CD4-positive, alpha-beta T cell treated with Interleukin-2 at 100 ng/mL for 4 hours (primary cell): ENCODE measurements at places on chromosomes 5 and 9.

DNA sequence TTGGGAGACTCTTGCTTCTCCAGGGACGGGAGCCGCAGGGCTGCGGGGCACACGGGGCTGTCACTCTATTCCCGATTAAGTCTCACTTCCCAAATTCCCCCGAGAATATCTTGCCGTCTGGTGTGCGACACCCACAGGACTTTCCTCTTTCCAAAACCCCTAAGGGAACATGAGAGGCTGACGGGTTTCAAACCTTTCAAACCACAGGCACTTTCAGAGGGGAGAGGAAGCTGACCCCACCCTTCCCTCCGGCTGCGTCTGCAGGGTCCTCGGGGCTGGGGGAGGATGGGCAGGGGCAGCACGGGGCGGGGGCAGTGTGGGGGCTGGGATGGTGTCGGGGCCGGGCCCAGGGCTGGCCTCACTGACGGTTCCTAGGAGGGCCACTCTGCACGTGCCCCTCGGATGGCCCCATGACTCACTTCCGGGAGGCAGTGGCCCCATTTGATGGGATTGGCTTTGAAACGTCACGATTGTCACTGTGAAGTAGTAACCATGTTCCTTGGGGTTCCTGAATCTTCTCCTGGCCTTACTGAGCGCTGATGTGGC, 38.2 kb downstream of the SLC9A3 start:
- DNase-seq = no peak

GRCh38 chr5:151902215-151902614, 22.4 kb downstream of the GLRA1 start:
- no peak for DNase-seq

DNA sequence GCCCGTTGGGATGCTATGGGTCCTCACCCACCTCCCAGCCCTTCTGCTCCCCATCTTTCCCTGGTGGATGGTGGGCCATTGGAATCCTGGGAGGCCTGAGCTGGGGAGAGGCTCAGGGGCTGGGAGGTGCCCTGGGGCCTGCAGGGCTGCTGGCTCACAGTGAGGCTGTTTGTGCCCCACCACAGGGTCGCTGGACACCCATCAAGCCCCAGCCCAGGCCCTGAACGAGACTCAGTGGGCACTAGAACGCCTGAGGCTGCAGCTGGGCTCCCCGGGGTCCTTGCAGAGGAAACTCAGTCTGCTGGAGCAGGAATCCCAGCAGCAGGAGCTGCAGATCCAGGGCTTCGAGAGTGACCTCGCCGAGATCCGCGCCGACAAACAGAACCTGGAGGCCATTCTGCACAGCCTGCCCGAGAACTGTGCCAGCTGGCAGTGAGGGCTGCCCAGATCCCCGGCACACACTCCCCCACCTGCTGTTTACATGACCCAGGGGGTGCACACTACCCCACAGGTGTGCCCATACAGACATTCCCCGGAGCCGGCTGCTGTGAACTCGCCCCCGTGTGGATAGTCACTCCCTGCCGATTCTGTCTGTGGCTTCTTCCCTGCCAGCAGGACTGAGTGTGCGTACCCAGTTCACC, 4.9 kb upstream of the AIF1L start:
- no peak for DNase-seq

DNA sequence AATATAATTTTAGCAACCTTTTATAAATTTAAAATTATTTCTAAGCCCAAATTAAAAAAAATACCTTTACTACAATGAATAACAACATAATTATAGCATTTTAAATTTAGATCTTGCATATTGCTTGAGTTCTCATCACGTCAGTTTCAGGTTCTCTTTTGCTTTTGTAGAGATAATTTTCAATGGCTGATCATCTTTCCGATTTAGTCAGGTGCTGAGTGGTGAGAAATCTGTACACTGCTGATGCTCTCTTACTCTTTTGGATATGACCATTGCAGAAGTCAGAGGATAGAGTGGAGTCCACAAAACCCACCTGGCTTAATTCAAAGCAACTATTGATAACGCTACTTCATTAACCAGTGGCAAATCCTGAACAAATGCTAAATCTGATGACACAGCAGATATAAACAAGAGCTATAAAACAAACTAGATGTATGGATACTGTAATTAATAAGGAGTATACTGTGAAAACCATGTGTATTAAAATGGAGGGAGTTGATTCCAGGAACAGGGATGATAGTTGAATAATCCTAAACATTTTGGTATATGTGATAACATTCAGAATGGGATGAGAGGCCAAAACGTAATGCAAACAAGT, 394.8 kb downstream of the CSNK1G3 start:
- DNase-seq = no peak

DNA sequence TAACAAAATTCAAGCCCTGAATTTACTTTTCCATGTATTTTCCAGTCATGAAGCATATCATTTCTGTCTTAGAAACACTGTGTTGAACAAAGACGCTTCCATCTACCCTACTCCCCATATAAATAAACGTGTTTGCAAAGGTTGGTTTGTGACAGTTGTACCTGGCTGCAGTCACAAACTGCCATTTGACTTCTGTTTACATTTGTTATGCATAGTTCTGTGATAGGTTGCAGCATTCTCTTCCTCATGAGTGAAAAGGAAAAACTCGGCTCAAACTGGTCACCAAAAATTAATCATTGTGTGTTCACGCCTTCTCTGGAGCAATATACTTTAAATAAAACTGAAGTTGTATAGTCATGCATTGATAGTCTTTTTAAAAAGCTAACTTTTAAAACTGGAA, 69.3 kb upstream of the MOCS2 start:
- no peak for DNase-seq

DNA sequence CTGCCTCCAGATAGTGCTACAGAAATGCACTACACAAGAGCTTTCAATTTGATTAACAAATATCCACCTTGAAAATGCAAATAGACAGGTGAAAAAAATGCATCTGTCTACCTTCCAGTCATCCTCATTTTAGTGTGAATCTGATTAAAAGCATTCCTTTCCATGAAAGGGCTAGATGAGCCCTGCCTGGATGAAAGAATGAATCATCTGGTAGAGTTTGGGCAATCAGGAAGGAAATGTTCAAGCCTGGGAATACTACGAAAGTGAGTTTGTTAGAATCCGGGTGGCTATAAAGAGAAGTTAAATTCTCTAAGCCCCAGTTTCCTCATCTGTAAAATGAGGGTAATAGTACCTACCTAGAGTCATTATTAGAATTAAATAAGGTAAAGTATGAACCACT, 142.6 kb downstream of the FAM114A2 start:
- DNase-seq = no peak

- no peak for DNase-seq
These were observed 3.2 kb downstream of the NKD2 start for GRCh38 chr5:1011741-1012312.

GRCh38 chr9:18905883-18906629, 127.0 kb downstream of the SAXO1 start:
- no peak for DNase-seq

DNA sequence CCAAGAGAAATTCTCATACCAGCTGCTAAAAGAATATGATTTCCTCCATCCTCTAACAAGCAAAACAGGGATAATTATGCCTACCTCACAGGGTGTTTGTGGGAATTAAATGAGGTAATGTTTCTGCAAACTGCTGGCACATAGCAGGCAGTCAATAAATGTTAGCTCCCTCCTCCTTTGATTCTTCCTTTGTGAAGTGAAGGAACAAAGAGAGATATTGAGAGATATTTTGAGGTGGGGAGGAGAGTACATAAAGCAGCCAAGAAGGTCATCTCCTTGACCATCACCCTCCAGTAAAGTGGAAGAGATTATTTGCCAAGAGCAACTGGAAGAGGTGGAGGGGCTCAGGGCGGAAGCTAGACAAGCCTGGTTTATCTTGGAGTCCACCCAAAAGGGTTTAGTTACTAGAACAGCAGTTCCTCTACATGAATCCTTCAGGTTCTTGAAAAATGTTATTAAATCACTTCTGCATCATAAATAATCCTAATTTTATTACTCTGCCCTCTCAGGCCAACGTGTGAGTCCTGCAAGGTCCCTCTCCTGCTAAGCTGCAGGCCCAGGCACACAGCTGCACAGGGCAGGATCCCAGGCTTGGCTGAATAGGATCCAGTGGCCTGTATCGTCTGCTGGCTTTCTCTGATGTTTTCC, 35.0 kb upstream of the TLE1 start:
- DNase-seq = no peak

- no peak for DNase-seq
These were observed 171.1 kb downstream of the ARHGAP26 start for GRCh38 chr5:142941245-142941644.

DNA sequence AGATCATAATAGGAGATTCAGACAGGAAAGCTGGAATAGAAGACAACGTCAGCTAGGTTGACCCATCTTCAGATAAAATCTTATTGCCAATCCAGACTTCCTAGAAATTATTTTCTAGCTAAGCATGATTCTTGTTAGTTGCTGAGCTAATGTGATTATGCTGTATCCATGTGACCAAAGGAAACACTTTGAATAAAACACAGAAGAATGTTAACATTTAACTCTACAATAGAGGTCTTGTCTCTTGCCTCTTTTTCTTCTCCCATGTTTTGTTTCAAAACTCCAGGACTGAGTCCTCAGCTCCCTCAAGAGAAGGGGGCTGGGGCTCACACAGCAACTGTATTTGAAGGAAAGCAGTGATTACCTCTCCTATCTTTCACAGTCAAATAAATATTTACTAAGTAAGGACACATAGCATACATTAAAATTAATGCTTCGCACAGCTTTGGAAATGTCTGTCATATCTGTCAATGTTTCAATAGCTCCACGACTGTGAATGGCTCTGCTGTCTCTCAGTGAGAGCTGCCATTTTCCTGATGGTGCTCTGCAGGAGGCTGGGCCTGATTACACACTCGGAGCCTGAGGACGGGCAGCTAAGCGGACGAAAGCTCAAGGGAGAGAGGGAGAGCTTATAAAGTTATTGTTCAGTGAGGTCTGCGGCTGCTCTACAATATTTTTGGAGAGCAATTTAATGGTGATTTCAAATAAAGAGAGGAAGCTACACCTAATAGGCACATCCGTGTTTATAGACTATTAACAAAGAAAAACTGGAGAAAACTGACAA, 64.8 kb upstream of the ZNF462 start:
- DNase-seq = no peak

GRCh38 chr5:164335837-164336236, 830.4 kb downstream of the MAT2B start:
- DNase-seq = no peak

DNA sequence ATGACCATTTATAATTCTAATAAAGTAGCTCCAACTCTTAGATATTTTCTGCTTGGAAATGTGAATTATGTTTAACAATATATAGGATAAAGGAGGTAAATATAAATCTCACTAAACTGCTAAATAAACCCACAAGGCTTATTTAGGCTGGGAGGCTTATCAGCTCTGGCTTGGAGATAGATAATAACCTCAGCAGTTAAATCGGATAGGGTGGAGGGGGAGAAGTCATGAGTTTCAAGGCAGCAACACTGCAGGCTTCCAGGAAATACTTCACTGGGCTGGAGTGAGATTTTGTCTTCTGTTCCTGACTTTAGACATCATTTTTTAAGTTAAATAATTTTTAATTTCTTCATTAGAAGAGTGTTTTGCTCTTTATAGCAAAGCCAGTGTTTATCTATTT, 80.0 kb upstream of the ITGA2 start:
- no peak for DNase-seq

- DNase-seq = no peak
These were observed 123.7 kb upstream of the CPEB4 start for GRCh38 chr5:173764332-173765028.

- no peak for DNase-seq
These were observed 721.2 kb downstream of the CDH18 start for GRCh38 chr5:19266791-19267190.

GRCh38 chr9:117672369-117672768, 31.8 kb upstream of the TLR4 start:
- no peak for DNase-seq

- no peak for DNase-seq
These were observed 296.4 kb downstream of the CETN3 start for GRCh38 chr5:90113108-90113507.

GRCh38 chr5:136053336-136054141, 24.8 kb downstream of the TGFBI start:
- no peak for DNase-seq

DNA sequence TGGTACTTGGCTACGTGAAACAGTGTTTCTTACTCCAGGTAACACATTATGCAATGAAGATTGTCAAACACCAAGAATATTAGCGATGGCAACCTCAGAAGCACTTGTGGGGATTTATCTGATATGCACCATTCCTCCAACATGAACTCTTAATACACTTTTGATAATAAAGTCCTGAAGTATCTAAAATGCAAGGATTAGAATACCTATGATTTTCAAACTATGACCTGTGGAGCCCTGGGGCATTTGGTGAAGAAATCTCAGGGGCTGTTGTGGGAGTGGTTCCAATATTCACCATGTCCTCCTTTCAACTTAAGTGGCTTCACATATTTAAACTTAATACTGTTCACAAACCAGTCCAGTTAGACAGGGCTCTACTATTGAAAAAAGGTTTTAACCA, 214.6 kb upstream of the POU5F2 start:
- DNase-seq = no peak

GRCh38 chr9:84978661-84979060, 309.1 kb downstream of the NTRK2 start:
- no peak for DNase-seq

- DNase-seq = no peak
These were observed 443.4 kb downstream of the DTWD2 start for GRCh38 chr5:118544887-118545449.

- no peak for DNase-seq
These were observed 264.4 kb upstream of the MSX2 start for GRCh38 chr5:174459832-174460448.

GRCh38 chr9:135887585-135888050, 19.7 kb downstream of the CAMSAP1 start:
- DNase-seq = peak; percentile 39

DNA sequence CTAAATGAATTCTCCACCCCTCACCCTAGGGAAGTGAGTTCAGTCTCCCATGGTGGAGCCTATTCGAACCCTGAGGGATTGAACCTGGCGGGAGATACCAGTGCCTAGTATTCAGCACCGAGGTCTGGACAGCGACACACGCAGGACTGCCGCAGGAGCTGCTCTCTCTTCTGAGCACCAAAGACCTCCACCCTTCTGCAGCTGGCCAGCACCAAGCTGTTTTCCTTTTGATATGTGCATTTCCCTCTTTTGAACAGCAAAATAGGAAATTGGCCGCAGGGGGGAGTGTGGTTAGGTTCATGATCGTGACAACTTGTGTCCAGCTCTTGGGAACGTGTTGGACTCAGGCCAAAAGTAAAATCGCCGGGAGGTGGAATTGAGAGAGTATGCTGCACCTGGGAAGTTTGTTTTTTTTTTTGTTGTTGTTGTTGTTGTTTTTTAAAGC, 1.2 kb upstream of the PCSK1 start:
- DNase-seq = peak; percentile 8

DNA sequence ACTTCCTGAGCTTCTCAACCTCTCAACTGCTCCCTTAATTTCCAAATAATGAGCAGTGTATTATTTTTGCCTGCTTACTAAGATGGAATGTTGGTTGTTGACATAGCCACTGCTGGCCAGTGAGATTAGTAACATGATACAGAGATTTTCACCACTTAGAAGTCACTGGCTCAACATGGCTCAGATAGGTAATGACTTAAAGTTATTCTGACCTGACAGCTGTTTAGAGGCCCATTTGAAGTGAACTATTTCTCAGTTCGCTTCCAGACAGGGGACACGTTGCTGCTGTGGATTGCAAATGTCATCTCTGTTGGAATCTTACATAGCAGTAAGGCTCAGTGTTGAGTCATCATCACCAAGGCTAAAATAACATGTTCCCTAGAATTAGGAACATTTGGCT, 490.2 kb downstream of the TLE4 start:
- DNase-seq = no peak

GRCh38 chr9:15389173-15389572, 33.5 kb upstream of the SNAPC3 start:
- no peak for DNase-seq
